ENCODE measurements at places on chromosomes 4 and X.
A peak's percentile ranks its signal among the peaks of the same experiment; 100 is the strongest.

DNA sequence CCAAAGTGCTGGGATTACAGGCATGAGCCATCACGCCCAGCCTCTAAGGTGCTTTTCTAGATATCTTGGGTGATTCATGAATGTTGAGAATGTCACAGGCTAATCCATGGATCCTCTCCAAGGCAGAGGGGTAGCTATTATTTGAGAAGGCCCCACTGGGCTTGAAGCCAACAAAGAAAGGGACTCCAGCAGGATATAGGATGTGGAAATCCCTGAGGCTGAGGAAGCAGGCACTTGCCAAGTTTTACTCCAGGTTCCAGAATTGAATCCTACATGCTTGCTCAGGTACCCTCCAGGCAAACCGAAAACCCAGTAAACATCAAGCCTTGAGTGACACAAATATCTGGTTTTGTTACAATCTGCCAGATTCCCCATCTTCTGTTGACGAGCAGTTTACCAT is 15.8 kb downstream of the NLGN3 start:
- DNase-seq = no peak

- DNase-seq = no peak
Measured at GRCh38 chr4:1213336-1213995, 35.5 kb downstream of the CTBP1 start.

DNA sequence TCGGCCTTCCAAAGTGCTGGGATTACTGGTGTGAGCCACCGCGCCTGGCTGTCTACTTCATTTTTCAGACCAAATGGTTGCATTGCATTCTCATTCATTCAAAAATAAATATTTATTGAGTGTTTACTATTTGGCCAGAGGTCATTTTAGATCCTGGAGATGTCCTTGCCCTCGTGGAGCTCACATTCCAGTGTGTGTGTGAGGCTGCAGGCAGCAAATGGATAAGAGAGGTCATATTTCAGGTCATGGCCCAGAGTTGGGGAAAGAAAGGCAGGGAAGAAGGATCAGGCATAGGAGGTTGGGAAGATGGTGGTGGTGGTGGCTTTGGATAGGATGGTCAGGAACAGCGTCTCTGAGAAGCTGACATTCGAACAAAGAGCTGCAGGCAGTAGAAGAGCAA is 119.1 kb downstream of the CEP135 start:
- no peak for DNase-seq

DNA sequence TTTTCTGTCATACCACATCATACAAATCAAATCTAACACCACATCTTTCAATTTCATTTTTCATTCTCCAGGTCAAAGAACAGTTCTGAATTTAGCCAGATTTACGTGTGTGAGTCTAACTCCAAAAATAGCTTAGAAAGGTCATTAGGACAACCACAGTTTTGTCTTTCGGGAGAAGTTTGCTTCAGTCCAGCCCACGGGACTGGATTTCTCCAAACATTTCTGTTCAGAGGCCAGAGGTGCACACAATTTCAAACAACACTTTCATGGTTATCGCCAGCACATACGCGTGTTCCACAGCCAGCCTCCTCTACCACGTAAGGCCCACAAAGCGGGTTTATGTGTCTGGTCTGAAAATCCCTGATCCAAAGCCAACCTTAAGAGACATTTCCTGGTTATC is 65.9 kb downstream of the VEGFC start:
- DNase-seq = no peak

DNA sequence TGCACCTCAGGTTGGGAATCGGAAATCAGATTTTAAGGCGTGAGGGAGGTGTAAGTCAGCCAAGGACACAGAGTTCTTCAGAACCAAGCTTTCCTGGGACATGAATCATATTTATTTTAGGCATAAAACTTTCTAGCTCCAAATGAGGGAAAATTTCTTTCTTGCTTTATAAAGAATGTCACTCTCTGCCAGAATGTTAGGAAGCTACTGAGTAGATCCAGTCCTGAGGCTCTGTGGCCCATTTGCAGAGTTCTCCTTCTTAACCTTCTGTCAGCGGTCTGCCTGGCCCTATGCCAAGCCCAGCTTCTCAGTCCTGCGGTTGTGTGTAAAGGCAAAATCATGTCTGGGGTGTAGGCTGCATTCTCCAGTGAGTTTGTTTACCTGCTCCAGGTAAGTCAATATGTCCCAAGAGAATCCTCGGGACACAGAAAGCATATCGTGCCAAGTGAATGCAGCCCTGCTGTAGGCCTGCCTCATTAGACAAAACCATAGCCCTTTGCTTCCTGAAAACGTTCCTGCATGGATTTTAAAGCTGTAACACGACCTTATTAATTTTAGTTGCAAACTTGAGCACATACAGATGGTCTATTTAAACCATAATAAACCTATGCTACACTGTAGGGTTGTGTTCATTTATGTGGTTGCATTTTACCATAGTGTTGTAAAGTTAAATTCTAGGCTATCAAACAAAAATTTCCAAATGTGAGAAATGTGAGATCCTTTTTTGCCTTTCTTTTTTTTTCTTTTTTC is 29.2 kb upstream of the CCNI start:
- peak; percentile 59 for DNase-seq

GRCh38 chr4:99828477-99828876 is 11.8 kb downstream of the DAPP1 start:
- no peak for DNase-seq

DNA sequence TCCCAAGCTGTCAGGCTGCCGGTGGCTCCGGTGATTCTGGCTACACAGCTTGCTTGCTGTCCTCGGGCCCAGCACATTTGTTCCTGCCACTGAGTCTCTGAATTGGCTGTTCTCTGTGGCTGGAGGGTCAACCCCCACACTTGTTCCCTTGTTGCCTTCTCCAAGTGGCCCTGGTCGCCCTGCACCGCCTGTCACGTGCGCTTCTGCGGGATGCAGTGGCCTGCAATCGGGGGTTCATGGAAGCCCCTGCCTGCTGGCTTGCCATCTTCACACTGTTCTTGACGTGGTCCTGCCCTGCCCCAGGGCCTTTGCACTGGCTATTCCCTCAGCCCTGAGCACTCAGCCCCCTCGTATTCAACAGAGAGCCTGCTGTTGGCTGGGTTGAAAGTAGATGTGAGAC is 8.1 kb downstream of the CLCN4 start:
- no peak for DNase-seq

- DNase-seq = no peak
Measured at GRCh38 chrX:16983051-16983450, 36.6 kb downstream of the REPS2 start.

- peak; percentile 59 for DNase-seq
Measured at GRCh38 chrX:136497556-136498052, at the start of gene HTATSF1. Gene HTATSF1 (plus strand): TSS chrX:136497592. CDS start chrX:136497685, 93 bp downstream.

DNA sequence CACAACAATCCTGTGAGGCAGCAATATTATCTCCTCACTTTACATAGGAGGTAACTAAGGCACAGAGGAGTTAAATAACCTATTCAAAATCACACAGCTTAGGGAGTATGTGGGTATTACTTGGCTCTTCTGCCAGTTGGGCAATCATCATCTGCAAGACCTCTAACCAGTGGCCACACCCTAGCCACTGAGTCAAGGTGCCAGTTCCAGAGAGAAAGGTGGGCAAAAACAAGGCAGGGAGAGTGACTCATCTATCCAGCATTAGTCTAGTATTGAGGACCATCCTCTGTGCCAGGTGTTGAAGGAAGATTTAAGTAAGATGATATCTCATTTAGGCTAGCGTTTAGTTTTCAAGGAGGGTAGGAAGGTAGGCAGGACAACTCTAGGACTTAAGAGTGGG is 113.9 kb upstream of the EOLA2 start:
- DNase-seq = no peak

DNA sequence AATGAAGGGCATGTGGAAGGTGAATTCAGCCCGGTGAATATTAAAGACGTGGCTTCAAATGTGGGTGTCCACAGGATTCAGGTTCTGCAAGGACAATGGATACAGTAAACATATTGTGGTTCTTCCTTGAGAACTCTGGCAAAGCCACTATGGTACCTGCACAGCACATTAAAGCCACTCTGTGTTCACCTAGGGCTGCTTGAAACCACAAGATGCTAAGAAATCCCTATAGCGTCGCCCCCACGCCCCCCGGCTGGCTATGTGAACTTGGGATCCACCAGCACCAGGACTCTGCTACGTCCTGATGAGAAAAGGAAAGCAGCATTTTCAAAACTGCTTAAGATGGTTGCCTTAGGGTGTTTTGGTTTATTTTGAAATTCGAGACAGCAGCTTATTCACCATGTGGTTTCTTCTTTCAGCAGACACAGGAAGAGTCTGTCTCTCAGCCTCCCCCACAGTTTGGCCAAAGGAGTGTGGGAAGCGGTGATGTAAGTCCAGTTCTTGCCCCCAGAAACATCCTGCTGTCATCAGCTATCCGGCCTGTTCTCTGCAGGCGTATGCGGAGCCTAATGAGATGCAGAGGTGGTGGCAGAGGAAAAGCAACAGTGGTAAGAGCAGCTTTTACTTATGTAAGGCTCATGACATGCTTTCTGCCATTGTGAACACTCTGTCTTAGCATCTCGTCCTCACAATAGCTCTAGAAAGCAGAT is 111.5 kb downstream of the AFAP1 start:
- peak; percentile 72 for DNase-seq

- no peak for DNase-seq
Measured at GRCh38 chr4:151114986-151115385, 15.6 kb downstream of the RPS3A start.

DNA sequence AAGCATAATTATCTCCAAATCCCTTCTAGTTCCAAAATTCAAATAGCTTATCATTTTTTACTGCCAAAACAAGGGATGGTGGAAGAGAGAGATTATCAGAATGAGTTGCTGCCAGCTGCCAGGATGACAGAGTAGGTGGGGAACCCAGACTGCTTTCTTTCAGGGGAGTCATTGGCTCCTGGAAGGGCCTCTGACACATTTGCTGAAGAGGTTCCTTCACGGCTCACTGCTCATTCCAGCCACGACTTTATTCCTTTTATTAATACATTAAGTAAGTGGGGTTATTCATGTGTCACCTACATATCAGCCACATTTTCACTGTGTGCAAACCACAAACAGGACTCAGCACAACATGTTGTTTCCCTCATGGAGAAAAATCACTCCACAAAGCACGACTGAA is 12.7 kb upstream of the SMIM43 start:
- peak; percentile 8 for DNase-seq

GRCh38 chr4:20159516-20159915 is 92.2 kb upstream of the SLIT2 start:
- no peak for DNase-seq

GRCh38 chr4:112557676-112558411 is 41.9 kb upstream of the NEUROG2 start:
- no peak for DNase-seq

- no peak for DNase-seq
Measured at GRCh38 chr4:89765966-89766365, 71.0 kb downstream of the SNCA start.

- no peak for DNase-seq
Measured at GRCh38 chrX:47181301-47181700, 12.3 kb upstream of the UBA1 start.

- no peak for DNase-seq
Measured at GRCh38 chr4:149441338-149441737, 374.3 kb downstream of the IQCM start.

DNA sequence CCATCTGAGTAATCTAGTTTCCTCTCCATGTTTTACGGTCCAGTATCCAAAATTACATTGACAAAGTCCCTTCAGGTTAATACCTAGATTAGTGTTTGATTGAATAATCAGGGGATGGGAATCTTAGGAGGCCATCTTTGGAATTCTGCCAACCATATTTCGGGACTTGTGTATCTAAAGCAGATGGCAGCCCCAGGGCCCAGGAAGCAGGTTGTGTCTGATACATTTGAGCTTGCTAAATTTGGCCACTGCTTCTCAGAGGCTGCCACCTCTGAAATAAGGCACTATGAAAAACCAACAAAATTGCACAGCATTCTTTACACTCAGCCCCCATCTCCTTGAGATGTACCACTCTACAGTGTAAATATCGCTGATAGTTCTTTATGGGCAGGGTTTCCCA is 102.1 kb downstream of the ASB9 start:
- DNase-seq = no peak

DNA sequence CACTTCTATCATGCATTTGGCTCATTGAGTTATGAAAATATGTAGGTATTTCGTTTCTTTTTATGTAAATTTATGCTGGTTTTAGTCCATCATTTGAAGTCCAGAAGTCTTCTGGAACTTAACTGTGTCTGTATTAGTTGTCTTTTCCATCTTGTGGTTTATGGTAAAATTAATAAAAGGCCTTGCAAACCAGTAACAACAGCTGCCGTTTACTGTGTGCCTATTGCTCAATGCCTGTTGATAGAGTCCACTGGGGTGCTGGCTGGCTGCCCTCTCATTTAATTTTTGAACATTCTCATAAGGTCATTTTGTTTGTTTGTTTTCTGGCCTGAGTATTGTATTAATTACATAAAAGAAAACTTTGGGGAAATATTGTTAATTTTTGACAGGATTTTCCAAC is 98.0 kb downstream of the NAA11 start:
- DNase-seq = no peak

DNA sequence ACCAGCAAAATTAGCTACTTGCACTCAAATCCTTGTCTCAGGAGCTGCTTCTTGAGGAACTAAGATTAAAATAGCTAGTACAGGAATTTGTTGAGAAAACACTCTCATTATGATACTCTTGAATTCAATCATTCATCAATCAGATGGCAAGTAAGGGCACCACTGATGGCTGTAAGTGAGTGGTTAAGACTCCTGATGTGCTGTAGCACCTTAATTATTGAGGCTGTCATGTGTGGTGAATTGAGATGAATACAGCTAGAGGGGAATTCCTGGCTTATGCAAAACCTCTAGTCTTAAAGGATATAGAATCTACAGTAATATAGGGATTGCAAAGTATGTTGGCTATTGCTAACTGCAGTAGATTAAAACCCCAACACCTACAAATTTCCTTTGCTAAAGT is 509.1 kb downstream of the IQCM start:
- DNase-seq = no peak

DNA sequence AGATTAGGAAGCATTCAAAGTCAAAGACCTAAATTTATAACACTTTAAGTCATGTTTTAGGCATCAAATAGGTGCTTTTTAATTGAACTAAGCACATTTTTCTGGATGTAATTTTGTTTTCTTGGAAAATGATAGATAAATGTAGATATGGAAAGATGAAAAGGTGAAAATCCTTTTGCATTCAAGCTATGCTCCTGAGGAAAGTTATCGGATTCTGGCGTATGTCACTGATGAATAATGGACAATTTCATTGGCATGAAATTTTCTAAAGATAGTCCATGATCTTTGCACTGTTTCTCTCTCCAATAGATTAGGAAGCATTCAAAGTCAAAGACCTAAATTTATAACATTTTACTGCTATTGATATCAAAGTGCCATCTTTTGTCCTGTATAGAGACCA is 444.2 kb upstream of the PABPC4L start:
- DNase-seq = no peak

GRCh38 chr4:13601048-13601447 is 26.5 kb downstream of the BOD1L1 start:
- peak; percentile 26 for DNase-seq

DNA sequence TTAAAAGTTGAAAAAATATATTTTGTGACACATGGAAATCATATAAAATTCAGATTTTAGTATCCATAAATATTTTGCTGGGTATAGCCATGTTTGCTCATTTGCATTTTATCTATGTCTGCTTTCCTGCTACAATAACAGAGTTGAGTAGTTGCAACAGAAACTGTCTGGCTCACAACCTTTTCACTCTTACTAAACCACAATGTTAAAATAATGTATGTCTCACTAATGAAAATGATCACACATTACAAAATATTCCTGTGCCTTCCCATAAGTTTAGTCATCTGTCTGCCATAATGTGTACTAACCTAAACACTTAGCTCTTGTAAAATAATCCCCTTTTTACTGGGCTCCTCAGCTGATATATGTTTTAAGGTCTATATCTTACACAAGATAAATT is 174.0 kb upstream of the PRPS2 start:
- DNase-seq = no peak
